Activated CD4-positive, alpha-beta T cell treated with anti-CD3 and anti-CD28 coated beads, Interleukin-2, Interleukin-4, amounts not matched to agents 100 ng/mL and 50 ng/mL, durations not matched to agents 16 hours and 8 hours (primary cell): ENCODE measurements at places on chromosomes 13 and 19.

DNA sequence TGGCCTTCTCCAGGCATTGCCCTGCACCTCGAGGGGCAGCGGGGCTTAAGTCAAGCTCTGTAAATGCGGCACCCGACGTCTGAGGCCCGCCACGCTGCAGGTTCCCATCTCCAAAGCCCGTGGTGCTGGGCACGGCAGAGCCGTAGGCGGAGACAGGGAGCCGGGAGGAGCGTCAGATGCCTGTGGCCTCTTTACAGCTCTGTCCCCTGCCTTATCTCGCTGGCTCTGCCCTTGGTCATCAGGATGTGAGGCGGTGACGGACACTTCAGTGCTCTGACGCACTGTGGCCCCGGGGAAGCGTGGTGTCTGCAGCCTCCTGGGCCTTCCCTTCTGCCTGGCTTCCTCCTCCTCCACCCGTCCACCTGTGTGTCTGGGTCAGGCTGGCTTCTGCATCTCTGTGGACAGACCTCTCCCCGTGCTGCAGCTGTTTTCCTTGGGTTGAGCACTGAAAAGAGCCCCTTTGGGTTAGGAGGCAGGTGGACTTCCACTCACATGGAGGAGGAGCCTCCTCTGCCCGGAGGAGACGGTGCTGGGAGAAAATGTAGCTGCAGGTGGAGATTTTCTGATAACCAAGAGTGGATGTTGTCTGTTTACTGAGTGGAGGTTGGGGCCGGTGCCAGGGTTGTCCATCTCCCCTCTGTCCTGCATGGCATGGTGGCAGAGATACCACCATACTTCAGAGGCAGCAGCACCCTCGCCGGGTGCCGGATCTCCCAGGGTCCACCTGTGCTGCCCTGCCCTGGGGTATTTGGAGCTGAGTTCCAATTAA lies 14.6 kb downstream of the MCF2L start:
- no peak for DNase-seq

- DNase-seq, result no peak
Observed at GRCh38 chr19:1526066-1526778, 2.3 kb downstream of the PLK5 start.

- no peak for DNase-seq
Observed at GRCh38 chr19:3576696-3577443, 4.1 kb downstream of the HMG20B start.

GRCh38 chr13:43309311-43309710 lies 285.9 kb downstream of the DNAJC15 start:
- no peak for DNase-seq

GRCh38 chr19:485583-486236 lies 10.6 kb upstream of the MADCAM1 start:
- no peak for DNase-seq
